ENCODE measurements at places on chromosomes 16 and 17. TPM values are rescaled to one million over a fixed set of nuclear protein-coding genes. Genes with fewer than 3 reads are reported as not detected.

ANTKMT gene
- 49.0 TPM for total RNA-seq

PRKCB gene
- not detected for total RNA-seq

SARM1 gene
- 15.1 TPM for total RNA-seq

PIK3R5 gene
- total RNA-seq, result not detected

- no peak for DNase-seq
These were observed 5.8 kb downstream of the LGALS3BP start for GRCh38 chr17:78973792-78974520.

- DNase-seq, result no peak
These were observed 28.0 kb upstream of the MAF start for GRCh38 chr16:79628501-79628975.

DNA sequence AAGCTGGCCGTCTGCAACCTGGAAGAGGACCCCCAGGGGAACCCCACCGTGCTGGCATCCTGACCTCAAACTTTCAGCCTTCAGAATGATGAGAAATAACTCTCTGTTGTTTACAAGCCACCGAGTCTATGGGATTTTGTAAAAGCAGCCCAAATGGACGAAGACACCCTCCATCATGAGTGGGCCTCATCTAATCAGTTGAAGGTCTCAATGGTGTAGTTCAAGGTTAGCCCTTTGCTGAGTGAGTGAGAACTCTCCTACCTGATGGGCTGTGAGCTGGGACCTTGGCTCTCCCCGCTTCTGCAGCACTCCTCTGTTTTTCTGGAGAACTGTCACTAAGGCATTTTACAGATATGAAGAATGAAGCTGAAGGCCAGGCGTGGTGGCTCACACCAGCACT is 325.9 kb upstream of the TNRC6C start:
- no peak for DNase-seq

- no peak for DNase-seq
These were observed 651 bp upstream of the EIF1 start for GRCh38 chr17:41687828-41688640.

DNA sequence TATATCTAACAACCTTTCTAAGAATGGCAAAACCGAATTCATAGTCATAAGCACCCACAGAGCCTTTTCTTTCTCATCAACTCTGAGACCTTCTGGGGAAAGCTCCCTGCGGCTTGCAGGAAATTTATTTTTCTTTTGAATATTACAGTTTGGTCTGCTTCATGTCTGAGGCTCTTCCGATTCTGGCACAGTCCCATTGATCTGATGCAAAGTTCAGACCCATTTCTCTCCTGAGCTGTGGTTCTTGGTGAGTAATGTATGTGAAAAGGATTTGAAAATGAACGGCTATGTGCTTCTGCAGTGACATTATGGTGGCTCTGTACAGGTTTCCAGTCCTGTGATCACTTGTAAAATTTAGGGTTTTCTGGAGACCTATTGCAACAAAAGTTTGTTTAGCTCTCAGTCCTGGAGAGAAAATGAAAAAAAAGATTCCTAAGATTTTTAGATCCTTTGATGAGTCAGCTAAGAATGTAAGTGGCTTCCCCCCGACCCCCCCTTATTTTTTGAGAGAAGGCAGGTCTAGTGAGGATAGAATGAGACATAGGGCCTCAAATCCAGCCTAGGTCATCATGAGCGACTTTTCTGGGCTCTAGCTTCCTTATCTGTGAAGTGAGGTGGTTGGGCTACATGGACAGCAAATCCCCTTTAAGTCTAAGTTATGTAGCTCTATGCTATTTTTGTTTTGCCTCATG is 4.6 kb downstream of the GAN start:
- DNase-seq, result peak; percentile 65

Data from HFFc6 (cell line).